ENCODE measurements at places on chromosomes 4 and X.

DNA sequence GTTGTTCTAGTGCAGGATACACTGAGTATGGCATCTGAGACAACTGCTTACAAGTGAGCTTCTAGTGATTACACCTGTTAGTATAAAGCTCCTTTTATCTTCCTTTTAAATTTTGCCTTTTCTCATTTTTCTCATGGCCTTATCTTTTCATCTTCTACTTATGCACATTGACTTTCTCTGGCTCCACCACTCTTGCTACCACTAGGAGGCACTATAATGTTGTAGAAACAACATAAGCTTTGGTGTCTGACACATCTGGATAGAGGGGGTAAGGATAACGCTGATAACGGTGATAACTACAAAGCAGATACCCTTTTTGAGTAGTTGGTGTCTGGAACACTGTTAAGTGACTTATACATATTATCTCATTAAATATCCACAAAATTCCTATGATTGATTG is 187.4 kb upstream of the TEX13C start:
- no peak for DNase-seq

DNA sequence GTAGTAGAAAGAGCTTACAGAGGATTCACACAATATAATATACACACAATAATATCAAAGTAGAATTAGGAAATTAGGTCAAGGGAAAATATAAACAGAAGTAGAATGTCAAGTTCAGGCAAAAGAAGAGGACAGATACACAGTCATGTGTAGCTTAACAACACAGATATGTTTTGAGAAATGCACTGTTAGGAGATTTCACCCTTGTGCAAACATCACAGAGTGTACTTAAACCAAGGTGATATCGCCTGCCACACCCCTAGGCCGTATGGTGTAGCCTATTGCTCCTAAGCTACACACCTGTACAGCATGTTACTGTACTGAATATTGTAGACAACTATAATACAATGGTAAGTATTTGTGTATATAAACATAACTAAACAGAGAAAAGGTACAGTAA is 110.0 kb upstream of the EDNRA start:
- DNase-seq, result no peak

DNA sequence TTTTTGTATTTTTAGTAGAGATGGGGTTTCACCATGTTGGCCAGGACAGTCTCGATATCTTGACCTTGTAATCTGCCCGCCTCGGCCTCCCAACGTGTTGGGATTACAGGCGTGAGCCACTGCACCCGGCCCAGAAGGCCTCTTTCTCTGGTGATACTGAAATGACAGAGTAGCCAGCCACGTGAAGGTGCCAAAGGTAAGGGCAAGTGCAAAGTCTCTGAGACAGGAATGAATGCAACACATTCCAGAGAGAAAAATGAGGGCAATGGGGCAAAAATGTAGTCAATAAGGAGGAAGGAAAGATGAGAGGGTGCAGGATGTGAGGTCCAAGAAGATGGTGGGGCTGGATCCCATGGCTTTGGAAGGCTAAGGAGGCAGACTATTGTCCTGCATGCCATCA is 176.0 kb downstream of the NR3C2 start:
- no peak for DNase-seq

DNA sequence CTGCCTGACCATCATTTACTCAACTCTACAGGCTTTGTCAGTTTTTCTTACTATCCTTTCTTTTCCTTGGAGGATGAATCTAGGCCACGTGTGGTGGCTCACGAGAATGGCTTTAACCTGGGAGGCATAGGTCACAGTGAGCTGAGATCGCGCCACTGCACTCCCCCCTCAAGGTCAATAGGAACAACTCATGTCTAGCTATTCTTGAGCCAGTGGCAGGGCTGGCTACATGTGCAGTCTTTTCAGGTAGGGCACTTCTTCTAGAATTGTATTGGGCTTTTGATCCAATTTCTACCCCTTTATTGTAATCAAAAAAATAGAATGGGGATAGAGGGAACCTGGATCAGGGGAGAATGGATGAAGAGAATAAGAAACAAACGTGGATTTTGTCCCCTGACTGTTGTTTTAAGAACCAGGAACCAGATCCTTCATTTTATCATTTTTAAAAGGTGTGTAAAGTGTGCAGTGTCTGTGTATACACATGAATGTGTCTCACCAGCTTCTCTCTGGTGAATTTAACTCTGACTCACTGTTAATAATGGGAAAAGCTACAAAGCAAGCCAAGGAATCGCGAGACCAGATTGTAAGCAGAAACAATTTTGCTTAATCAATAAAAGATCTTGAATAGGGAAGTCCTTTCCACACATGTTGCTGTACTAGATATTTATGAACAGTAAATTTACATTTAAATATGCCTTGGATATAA is 283.9 kb upstream of the GPC4 start:
- no peak for DNase-seq

- peak; percentile 28 for DNase-seq
Observed at GRCh38 chrX:18861511-18861910, 122.4 kb downstream of the PHKA2 start.

DNA sequence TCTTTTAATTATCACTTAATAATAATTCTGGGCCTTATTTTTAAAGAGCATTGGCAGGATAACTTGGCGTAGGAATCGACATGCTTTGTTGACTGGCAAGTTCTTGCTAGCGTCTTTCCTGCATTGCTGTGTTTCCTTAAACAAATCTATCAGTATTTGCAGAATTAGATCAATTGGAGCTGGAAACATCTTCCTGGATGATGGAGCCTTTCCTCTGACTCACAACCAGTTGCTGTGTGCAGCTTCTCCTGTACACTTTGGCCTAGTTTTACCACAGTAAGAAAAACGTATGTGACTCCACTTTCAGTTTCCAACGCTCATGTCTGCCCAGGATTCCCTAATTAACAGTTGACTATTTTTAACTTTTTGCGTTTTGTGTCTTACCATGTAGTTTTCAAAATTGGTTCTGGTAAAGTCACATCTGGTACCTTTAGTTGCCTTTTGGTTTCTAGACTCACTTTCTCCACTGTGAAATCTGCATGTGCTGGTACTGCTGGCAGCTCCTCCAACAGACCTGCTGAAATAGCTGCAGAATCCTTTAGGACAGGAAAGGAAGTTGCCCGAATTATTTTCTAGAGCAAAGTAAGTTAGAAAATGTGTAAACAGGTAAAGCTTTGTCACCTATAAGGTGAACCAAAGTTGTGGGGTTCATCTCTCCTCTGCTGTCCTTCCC is 553.2 kb upstream of the FAT1 start:
- peak; percentile 64 for DNase-seq

- no peak for DNase-seq
Observed at GRCh38 chrX:19886375-19886774, 1.0 kb downstream of the SH3KBP1 start.

GRCh38 chr4:153384160-153384559 is 39.7 kb downstream of the MND1 start:
- no peak for DNase-seq

DNA sequence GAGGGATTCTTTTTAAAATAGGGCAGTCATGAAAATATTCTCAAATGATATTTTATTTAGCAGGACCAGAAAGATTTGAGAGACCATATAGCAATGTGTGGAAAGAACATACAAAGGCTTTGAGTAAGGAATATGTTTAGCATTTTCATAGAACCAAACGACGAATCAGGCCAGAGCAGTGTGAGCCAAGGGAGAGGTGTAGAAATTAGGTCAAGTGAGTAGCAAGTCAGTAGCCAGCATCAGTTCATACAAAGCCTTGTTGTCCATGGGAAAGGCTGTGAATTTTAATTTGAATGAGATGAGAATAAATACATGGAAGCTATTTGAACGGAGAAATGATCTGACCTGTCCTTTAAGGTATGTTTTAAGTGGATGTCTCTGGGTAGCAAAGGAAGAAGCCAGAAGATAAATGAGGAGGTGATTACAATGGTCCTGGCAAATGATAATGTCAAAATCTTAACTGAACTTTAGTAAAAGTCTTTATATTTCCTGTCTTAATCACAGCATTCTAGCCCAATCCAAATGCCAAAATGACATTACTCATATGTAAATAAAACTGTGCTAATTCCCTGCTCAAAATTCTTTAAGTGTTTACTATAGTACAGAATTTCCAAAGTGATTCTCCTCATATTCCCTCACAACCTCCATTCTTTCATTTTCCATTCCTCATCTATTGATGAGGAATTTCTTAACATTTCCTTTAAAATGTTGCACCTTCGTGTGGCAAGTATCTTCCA is 155.7 kb upstream of the SLIT2 start:
- DNase-seq, result no peak

- DNase-seq, result peak; percentile 83
Observed at GRCh38 chr4:73573794-73574528, 46.3 kb downstream of the RASSF6 start.

DNA sequence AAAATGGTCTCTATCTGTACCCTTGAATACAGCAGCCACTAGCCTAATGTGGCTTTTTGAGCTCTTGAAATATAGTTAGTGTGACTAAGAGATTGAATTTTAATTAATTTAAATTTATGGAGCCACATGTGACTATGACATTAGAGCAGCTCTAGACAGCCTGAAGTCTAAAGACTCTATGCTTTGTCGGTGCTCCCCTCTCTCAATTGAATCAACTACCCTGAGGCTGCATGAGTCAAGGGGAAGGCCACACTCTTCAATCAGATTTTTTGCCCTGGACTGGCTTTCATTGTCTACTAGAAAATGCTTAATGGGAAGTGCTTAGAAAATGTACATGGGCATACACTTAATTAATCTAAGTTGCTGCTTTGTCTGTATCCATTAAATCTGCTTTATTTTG is 11.7 kb downstream of the TLR7 start:
- no peak for DNase-seq

GRCh38 chr4:179750374-179750773 is 2308.1 kb upstream of the AGA start:
- DNase-seq, result peak; percentile 45

DNA sequence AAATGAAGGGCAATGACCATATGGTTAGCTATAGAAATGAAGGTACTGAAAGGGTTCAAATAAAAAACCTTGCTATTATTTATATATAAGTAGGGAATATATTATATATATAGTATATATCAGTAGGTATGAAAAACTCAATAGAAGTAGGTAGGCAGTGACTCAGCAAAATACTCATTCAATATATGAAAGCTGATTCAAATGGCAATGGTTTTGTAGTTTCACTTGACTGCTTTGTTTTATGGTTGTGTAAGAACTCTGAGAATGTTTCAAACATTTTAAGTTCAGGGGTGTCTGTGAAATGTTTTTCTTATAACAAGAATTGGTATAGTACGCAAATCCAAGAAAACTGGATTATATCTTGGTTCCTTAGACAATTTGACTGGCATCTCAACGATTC is 4.1 kb downstream of the ZNF280C start:
- DNase-seq, result no peak

GRCh38 chr4:26067035-26067434 is 153.0 kb downstream of the SMIM20 start:
- no peak for DNase-seq

- DNase-seq, result no peak
Observed at GRCh38 chr4:10173754-10174749, 57.5 kb upstream of the WDR1 start.

GRCh38 chr4:108043526-108043925 is 53.8 kb downstream of the HADH start:
- DNase-seq, result no peak

DNA sequence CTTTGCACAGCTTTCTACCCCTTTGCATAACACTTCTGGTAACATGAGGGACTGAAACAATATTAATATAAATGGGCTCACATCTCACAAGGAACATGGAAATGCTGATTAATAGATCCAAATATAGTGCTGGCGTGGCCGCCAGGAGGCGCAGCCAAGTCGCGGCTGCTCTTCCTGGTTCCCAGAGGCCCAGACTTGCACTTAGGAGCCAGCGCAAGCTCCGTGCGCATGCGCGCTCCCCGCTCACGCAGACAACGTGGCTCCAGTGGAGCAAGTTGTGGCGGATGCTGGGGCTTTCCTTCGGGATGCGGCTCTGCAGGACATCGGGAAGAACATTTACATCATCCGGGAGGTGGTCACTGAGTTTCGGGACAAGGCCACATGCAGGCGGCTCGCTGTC is 318.3 kb upstream of the SLC7A11 start:
- no peak for DNase-seq

- DNase-seq, result peak; percentile 64
Observed at GRCh38 chr4:24912252-24913118, at the start of gene CCDC149. Gene CCDC149 (minus strand): TSS chr4:24913042. CDS start chr4:24912864, 178 bp downstream.

- DNase-seq, result peak; percentile 18
Observed at GRCh38 chrX:148530464-148531077, 30.2 kb downstream of the AFF2 start.

- DNase-seq, result peak; percentile 66
Observed at GRCh38 chr4:102196221-102196620, 149.1 kb downstream of the SLC39A8 start.

GRCh38 chr4:47483745-47484144 is 1.3 kb upstream of the ATP10D start:
- DNase-seq, result no peak

DNA sequence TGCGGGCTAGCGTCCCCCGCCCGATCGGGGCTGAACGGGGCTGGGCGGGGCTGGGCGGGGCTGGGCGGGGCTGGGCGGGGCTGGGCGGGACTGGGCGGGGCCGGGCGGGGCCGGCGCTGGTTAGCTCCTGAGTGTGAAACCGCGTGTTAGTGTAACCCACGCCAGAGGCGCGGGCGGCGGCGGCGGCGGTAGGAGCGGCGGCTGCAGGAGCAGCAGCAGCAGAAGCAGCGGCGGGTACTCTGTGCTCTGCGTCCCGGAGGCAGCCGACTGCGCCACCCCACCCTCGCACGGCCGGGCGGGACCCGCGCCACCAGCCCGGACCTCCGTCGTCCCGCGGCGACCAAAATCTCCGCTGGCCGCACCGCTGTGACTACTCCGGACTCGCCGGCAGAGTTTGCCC is 128.1 kb downstream of the LAS1L start:
- no peak for DNase-seq

DNA sequence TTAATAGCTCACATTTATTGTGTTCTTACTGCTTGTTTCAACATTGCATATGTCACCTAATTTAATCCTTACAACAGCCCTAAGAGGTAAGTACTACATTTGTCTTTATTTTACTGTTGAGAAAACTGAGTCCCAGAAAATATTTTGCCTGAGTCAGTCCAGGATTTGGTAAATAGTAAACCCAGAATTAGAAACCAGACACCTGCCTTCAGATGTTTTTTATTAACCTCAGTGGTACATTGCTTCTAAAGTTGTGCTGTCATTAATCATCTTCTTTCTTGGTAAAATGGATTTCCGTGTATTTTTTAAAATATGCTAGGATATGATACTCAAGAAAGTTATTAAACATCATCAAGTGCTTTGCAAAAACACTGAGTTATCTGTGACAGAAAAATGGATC is 31.4 kb downstream of the USP53 start:
- DNase-seq, result no peak

DNA sequence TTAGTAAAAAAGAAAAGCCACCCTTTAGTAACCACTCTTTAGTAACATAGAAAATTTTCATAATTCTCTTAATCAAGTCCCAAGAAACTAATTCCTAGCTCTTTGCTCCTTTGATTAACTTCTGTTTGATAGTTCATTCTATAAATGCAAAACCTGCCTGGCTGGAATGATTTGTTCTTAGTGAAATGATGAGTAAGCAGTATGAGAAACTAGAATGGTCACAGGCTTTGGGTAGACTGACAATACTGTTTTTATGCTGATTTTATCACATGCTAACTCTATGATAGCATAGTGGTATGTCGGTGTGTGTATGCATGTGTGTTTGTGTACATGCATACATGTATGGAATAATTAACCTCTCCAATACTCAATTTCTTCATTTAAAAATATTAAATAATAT is 81.2 kb downstream of the SYTL5 start:
- no peak for DNase-seq

Data from mesenchymal stem cell (in vitro differentiated cells and primary cell).